ENCODE measurements at places on chromosomes 5 and 9.

DNA sequence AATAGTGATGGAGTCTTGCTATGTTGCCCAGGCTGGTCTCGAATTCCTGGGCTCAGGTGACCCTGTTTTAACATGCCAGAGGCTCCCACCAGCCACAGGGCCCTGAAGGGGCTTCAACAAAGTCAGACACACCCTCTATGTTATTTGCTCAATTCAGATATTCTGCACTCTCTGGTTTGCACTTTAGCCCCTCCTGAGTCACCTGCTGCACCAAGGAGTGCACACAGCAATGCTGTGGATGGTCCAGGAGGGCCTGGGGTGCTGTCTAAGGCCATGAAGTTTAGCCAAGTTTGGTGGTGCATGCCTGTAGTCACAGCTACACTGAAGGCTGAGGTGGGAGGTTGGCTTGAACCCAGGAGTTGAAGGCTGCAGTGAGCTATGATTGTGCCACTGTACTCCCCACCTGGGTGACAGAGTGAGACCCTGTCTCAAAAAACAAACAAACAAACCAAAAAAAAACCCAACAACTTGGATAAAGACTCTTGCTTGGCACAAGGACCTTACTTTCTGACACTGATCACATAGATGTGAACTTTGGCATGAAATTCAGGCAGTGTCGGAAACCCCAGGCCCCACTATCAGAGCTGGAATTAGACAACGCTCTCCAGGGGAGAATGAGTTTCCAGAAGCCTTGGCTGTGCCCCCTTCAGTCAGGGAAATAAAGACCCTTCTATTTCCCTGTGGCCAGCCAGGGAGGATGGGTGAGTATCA lies 39.7 kb upstream of the CDKN2AIPNL start:
- DNase-seq = no peak

DNA sequence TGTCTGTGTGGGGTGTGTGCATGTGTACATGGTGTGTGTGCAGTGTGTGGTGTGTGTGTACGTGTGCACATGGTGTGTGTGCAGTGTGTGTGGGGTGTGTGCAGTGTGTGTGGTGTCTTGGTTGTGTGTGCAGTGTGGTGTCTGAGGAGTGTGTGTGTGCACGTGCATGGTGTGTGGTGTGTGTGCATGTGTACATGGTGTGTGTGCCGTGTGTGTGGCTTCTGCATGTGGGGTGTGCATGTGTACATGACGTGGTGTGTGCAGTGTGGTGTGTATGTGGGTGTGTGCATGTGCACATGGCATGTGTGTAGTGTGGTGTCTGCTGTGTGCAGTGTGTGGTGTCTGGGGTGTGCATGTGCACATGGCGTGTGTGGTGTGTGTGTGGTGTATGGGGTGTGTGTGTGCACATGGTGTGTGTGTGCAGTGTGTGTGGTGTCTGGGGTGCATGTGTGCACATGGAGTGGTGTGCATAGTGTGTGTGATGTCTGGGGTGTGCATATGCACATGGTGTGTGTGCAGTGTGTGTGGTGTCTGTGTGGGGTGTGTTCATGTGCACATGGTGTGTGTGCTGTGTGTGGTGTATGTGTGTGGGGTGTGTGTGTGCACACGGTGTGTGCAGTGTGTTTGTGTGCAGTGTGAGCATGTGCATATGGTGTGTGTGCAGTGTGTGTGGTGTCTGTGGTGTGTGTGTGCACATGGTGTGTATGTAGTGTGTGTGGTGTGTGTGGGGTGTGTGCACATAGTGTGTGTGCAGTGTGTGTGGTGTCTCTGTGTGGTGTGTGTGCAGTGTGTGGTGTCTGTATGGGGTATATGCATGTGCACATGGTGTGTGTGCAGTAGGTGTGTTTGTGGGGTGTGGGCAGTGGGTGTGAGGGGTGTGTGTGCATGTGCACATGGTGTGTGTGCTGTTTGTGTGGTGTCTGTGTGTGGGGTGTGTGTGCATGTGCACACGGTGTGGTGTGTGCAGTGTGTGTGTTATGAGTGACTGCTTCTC lies 40.6 kb upstream of the ZNG1F start:
- DNase-seq = no peak

- peak; percentile 18 for DNase-seq
Observed at GRCh38 chr5:140372971-140373487, 13.0 kb downstream of the SLC4A9 start.

- DNase-seq = no peak
Observed at GRCh38 chr5:179869101-179869500, 10.5 kb upstream of the MRNIP start.

DNA sequence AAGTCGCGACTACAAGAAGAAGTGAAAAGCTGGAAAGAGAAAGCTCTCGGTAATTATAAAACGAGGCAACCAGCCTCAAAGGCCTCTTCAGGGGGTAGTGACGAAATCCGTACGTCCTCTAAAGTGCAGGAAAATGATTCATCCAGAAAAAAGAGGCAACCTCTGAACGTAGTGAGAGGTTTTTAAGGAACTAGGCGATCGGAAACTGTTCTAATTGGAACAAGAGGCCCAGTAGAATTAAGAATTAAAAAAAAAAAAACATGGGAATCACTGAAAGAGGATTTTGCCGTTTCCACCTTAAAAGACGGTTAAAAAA lies 1.0 kb downstream of the CSNK1A1 start:
- DNase-seq = no peak

DNA sequence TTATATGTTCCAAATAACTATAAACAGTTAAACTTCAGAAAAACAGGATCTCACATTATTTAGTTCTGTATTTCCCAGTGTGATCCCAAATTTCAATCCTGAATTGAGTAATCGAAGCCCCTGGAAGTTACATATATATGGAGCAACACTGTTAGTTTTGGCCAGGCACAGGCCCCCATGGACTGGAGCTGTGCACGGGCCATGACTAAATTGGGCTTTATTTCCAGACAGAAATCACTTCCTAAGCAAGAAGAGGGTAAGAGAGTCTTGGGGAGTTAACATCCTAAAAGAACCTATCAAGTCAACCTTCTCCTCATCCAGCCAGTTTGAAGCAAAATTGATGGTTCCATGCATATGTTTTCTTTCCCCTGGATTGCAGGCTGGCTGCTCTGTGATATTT lies 393.0 kb downstream of the TMEM167A start:
- no peak for DNase-seq

- DNase-seq = no peak
Observed at GRCh38 chr9:91921371-91921770, 28.7 kb downstream of the ROR2 start.

- no peak for DNase-seq
Observed at GRCh38 chr5:114360816-114361723, 800 bp upstream of the KCNN2 start.

DNA sequence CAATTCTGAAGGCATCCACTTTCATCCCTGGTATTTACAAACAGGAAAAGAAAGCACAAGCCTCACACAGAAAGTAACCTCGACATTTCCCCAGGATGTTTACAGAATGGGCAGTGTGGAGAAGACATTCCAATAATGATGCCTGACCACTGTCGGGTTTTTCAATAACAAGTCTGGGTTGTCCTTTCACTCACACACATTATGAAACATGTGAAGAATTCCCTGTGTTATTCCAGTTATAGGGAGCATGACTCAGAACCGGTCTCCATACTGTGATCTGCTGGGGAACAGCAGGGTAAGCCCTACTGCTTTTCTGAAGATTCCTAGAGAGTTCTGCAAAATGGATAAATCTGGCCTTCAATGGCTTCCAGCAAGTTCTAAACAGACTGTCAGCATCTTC lies 155.3 kb downstream of the ADAMTS12 start:
- DNase-seq = no peak

DNA sequence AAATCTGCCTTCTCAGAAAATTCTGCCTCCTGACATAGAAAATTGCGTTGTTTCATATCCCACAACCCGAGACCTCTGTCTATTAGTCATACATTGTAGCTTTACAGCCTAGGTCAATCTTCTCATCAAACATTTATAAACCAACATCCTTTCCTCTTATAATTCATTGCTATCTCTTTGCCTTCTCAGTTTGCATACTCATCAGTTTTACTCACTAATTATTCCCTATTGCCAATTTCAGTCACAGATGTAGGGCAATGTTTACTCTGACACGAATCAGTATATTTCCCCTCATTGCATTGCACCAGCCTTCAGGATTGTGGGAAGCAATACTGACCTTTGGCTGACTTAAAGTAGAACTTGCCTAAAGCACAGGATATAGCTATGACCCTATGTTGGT lies 247.2 kb downstream of the CEMIP2 start:
- no peak for DNase-seq

GRCh38 chr9:16348531-16348930 lies 521.9 kb downstream of the BNC2 start:
- no peak for DNase-seq

DNA sequence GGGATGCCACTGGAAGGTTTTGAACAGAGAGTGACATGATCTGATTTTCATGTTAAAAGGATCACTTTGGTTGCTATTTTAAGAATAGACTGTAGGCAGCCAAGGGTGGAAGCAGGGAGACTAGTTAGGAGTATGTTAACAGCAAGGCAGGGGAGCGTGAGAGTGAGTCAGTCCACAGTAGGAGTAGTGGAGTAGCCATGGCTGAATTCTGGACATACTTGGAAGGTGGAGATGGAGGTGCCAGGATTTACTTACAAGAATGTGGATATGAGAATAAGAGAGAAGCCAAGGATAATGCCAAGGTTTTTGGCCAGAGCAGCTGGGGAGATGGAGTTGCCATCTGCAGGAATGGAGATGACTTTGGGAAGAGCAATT lies 118.8 kb downstream of the GALNT10 start:
- DNase-seq = no peak

- no peak for DNase-seq
Observed at GRCh38 chr5:170149206-170149515, 43.5 kb downstream of the FOXI1 start.

All from stimulated activated CD4-positive, alpha-beta T cell treated with anti-CD3 and anti-CD28 coated beads, Interleukin-1b, Interleukin-23, amount 100 ng/mL, for 1 hour (primary cell).